Fibroblast of lung (primary cell): ENCODE measurements at places on chromosomes 1 and 21.

GRCh38 chr1:51839094-51839493 lies 39.4 kb downstream of the NRDC start:
- no peak for DNase-seq

GRCh38 chr1:180028864-180029263 lies 74.3 kb downstream of the CEP350 start:
- DNase-seq: no peak

DNA sequence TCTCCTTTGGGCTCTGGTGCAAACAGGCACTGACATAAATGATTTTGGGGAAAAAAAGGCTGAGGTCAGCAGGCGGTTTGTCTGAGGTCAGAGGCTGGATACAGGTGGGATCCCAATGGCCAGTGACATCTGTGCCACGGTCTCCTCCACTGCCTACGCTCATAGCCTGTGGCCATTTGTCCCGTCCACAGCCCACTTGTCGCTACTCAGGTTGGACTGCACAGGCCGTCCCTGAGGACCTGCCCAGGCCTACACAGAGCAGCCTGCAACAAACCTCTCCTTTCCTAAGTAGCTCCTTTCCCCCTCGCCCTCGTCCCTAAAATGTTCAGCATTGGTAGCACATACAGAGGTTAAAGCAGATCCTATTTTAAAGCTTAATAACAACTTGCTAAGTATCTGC lies 150.7 kb downstream of the ZBTB18 start:
- no peak for DNase-seq

GRCh38 chr1:17895986-17896385 lies 140.9 kb downstream of the ACTL8 start:
- no peak for DNase-seq

DNA sequence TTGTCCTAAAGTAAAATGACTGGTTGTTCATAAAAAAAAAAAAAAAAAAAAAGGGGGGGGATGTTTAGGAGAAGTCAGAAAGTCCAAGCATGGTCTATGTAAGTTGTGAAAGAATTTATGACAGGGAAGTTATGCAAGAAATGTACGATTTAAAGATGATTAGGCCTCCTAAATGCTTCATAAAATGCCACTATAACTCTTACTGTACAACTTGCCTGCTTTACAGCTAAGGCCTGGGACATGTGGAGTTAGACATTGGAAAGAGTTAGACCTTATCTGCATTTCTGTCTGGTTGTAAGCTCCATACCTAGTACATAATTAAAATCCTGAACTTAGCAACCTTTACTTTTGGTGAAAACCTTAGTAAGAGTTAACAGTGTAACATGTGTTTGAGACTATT lies 150.0 kb downstream of the TPR start:
- no peak for DNase-seq
